ENCODE measurements at places on chromosomes 2 and 18.

DNA sequence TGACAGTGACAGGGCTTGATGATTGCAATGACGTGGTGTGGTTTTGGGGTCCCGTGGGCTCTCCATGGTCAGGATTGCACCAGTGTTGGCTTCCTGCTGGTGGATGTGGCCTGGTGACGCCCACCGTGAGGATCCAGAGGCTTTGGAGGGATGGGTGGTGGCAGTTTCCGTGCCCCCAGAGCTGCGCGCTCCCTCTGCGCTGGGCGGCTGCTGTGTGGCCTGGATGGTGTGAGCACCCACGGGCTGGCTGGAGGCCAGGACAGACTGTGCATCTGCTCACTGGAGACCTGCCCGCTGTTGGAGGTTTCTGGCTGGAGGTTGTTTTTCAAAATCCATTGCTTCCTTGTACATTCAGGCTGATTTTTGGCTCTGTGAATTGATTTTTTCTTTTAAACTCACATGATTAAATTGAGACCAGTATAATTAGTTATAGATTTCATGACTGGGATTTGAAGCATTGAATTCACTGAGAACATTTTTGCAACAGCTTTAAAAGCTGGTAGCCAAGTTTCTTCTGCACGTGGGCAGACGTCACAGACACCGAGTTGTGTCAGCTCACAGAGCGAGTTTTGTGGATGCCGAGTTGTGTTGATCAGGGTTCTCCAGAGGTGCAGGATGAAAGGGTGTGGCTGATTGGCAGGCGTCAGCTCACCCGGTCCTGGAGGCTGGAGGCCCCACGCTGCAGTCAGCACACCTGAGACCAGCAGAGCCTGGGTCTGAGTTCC is 72.7 kb downstream of the KCNG2 start:
- DNase-seq: no peak

DNA sequence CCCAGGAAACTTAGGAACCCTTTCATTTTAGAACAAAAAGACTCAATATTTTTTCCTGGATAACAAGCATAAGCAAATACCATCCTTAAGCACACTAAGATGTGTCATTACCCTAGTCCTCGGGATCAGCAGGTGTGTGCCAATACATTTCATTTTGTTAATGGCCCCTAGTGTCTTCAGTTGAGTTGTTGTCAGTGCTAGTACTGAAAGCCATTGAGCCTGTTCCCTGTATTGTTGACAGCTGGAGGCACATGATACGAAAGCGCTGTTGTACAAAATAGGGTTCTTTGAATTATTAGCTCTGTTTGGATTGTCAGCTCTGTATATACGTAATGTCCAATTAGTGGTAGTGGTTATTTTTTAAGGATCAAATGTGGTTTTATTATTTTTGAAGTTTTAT is 29.5 kb downstream of the VAPA start:
- DNase-seq: no peak

DNA sequence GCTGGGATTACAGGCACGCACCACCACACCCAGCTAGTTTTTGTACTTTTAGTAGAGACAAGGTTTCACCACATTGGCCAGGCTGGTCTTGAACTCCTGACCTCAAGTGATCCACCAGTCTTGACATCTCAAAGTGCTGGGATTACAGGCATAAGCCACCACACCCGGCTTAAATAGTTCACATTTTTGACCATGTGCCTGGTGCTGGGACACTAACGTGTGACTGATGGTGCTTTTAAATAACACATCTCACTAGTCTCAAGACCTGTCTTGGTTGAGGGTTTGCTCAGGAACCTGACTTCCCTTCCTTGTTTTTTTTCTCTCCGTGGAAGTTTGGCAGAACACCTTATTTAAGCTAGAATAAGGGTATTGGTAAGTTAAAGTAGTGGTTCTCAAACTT is 8.5 kb downstream of the FMNL2 start:
- DNase-seq: no peak

GRCh38 chr2:118112771-118113334 is 24.6 kb downstream of the INSIG2 start:
- DNase-seq: peak; percentile 91

GRCh38 chr2:239167011-239167673 is 233.7 kb downstream of the HDAC4 start:
- no peak for DNase-seq

GRCh38 chr2:204586444-204587180 is 41.3 kb downstream of the PARD3B start:
- no peak for DNase-seq
